ENCODE measurements at places on chromosomes 2 and 18. TPM values are rescaled to one million over a fixed set of nuclear protein-coding genes. Genes with fewer than 3 reads are reported as not detected.

Gene POTEJ
- not detected for polyA plus RNA-seq

Gene TMX3
- 85.7 TPM for polyA plus RNA-seq

Gene FAM117B
- 2.2 TPM for polyA plus RNA-seq

Gene ITPRIPL1
- 1.9 TPM for polyA plus RNA-seq

Gene KLHL41
- 2.7 TPM for polyA plus RNA-seq

All from small intestine (tissue), 16 donors.